ENCODE measurements at places on chromosomes 4 and X. TPM values are rescaled to one million over a fixed set of nuclear protein-coding genes. Genes with fewer than 3 reads are reported as not detected.

PPP2R2C gene
- total RNA-seq = 0.49 TPM

GRCh38 chrX:2538031-2538757 is 37.4 kb upstream of the DHRSX start:
- no peak for DNase-seq

DNA sequence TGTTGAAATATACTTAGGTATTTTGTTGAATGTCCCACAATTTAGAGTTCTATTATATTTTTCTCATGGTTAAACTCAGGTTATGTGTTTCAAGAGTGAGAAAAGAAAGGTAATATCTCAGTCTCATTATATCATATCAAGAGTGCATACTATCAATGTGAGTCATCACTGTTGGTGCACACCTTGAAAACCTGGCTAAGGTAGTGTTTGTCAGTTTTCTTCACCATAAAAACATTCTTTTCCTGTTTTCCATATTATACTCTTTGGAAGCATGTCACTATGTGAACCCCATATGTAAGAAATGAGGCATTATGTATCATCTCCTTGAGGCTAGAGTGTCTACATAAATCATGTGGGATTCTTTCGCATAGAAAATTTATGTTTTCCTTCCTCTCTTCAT is 307.6 kb upstream of the CTSO start:
- no peak for DNase-seq

DNA sequence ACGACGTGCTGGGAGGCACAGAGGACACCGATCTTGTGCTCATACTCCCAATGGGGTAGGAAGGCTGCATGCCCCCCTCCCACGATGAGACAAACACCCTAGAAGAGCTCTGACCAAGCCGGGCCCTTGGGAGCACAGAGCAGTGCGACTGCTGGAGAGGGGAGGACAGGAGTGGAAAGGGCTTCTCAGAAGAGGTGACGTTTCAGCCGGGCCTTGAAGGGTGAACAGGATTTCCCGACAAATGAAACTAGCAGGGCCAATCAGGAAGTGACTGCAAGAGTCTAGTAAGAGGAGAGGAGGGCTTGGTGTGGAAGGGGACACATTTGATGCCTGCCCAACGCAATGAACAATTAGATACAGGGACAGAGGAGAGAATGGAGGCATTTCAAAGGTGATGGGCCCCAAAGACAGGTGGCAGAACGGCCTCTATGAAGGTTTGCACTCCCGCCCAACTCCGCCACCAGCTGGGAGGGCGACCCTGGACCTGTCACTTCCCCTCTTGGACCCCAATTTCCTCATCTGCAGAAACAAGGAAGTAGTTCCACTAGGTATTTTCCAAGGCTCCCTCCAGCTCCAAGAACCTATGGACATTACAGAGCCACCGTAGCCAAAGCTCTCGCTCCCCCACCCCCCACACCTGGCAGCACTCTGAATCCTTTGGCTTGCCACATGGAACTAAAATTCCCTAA is 3.9 kb downstream of the HCFC1 start:
- no peak for DNase-seq

GRCh38 chr4:152010710-152011079 is 249.9 kb upstream of the GATB start:
- DNase-seq = no peak

- DNase-seq = no peak
Measured at GRCh38 chr4:124132161-124132560, 580.4 kb downstream of the ANKRD50 start.

GRCh38 chrX:129622757-129623301 is 31.9 kb downstream of the APLN start:
- no peak for DNase-seq

- DNase-seq = no peak
Measured at GRCh38 chr4:177159600-177159999, 150.1 kb upstream of the NEIL3 start.

- DNase-seq = no peak
Measured at GRCh38 chr4:111837761-111838160, 307.5 kb upstream of the FAM241A start.

DNA sequence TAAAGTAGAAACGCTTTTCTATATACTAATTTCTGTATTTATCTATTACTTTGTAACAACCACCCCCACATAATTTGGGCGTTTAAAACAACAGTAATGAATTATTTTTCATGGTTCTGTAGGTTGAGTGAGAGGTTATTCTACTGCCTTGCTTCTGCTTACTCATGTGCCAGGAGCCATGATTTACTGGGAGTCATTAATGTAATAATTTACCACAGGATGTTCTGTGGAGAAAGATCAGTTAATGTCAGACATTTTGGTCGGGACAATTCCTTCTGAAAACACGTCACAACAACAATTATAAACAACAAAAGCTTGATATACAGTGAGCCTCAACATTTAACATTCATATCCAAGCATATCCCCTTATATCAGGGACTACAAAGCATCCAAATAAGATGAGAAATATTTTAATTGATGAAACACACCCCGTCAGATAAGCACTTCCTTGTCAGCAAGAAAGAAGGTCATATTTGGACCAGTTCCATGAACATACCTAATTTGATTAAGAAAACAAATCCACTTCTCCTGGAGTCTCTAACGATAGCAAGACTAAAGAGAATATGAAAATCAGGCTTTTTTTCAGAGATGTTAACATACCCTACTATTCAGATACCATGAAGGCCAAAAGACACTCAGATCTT is 238.5 kb downstream of the PRDM5 start:
- DNase-seq = no peak

- no peak for DNase-seq
Measured at GRCh38 chrX:72495046-72495445, 77.6 kb downstream of the HDAC8 start.

DNA sequence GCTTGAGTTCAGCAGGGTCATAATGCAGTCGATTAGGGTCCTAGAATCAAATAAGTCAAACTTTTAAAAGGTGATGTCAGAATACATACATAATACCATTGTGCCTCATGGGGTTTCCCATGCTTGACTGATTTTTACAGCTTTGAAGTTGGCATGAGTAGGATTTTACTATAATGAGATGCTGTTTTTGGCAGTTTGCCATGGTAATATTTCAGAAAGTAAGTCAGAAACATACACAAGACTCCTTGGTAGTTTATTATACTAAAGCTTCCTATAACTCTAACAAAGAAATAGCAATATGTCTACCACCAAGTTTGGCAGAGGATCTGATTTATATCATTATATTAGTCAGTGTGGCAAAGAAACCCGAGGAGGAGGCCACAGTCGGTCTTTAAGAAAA is 45.2 kb downstream of the PHKA2 start:
- DNase-seq = no peak

GRCh38 chr4:89397441-89397840 is 89.8 kb upstream of the GPRIN3 start:
- no peak for DNase-seq

- DNase-seq = no peak
Measured at GRCh38 chrX:153520287-153520917, 3.0 kb downstream of the ATP2B3 start.

DNA sequence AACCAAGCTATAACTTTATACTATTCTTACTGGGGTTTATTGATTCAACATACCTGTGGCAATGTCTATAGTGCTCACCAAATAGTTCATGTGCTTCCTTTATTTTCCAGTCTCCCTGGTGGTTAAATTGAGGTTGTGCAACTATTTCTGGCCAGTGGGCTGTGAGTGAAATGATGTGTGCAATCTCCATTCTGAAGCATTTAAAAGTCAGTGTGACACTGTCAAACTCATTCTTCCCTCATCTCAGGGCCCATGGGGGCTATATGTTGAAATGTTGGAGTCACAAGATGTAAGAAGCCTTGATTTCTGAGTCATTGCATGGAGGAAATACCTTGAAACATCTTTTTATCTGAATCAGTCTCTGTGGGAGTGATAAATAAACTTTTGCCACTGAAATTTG is 414.3 kb upstream of the RPS6KA3 start:
- DNase-seq = no peak
